ENCODE measurements at places on chromosomes 16 and 17.
A peak's percentile ranks its signal among the peaks of the same experiment; 100 is the strongest.

DNA sequence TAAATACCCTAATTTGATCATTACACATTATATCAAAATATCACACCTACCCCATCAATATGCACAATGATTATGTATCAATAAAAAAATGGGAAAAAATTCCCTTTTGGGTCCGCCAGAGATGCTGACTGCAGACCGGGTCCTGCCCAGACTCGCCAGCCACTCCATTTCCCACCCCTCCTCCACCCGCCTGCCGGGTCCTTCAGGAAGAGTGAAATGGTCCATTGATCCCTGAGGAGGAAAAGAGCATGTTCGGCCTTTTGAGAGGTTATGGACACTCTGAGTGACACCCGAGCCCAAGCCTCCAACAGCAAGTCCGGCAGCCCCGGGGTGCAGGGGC, 123.9 kb upstream of the ZFHX3 start:
- DNase-seq, result no peak

DNA sequence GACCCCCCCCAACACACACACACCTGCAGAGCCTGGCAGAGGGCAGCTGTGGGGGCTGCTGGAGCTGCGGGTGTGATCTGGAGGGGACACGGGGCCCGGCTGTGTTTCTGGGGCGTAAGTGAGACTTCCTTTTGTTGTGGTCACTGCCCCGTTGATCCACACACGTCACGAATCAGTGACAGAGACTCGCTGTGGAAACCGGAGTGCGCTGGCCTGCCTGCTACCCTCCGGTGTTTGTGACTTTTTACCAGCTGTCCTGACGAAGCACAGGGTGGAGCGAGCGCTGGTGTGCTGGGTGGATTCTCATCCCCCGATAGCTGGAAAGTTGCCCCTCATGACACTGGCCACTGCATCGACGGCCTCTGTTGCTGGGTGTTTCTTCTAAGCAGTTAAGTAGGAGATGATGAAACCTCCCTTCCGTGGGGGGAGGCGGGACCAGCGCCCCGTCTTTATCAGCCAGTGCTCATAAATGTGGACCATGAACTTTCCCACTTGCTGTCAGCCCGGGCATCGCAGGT, 2.3 kb downstream of the METRNL start:
- no peak for DNase-seq

- DNase-seq, result peak; percentile 96
Measured at GRCh38 chr17:81927653-81928543, at the start of gene MAFG. MAFG (minus strand) TSS chr17:81927735; CDS start chr17:81923185, 4,550 bp downstream.

- no peak for DNase-seq
Measured at GRCh38 chr17:62134397-62134796, 69.3 kb upstream of the MED13 start.

DNA sequence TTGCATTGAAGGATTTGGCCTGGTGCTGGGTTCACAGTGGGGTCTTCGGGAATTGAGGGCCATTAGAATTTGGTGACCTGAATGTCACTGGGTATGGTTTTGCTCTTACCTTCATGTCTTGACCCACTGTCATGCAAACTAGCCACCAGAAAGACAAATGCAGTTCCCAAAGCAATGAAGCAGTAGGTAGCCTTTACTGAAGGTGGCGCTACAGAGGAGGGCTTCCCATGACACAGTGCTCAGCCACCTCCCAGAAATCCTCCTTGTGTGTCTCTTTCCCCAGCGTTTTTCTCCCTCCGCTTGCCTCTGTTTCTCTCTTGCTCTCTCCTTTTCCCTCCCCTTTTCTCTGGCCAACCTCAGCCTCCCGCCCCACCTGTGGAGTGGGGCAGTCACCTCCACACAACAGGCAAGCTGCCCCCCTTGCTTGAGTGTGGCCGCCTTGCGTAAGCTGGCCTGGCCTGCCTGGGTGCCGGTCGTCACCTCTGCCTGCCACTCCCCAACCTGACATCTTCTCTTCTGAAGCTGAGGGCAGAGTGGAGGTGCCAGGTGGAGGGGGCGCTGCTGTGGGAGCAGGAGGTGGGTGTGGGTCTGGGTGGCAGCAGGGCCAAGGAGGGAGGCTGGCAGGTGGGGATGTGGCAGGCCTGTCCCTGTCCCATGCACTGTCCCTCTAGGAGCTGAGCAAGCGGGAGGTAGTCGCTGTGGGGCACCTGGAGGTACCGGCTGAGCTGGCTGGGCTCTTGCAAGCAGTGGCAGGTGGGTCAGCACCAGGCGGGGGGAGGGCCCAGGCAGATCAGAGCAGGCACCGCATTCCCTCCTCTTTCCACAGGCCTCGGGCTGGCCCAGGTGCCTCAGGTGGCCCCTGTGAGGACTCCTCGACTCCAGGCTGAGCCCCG, 34.7 kb downstream of the MYO15A start:
- DNase-seq, result peak; percentile 87

DNA sequence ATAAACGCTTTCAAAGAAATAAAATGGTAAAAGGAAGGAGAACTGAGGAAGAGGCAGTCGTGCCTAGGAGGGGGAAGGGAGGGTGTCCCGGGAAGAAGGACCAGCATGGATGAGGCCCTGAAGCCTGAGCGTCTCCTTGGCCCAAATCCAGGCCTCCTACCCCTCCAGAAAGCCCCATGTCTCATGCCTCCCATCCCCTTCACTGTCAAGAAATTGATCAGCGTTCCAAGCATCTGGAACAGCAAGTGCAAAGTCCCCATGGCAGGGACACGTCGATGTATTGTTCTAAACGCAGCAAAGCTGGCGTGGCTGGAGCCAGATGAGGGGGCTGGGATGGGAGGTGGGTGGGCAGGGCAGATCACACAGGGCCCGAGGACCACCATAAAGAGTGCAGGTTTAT, 22.6 kb downstream of the SEC14L5 start:
- no peak for DNase-seq

DNA sequence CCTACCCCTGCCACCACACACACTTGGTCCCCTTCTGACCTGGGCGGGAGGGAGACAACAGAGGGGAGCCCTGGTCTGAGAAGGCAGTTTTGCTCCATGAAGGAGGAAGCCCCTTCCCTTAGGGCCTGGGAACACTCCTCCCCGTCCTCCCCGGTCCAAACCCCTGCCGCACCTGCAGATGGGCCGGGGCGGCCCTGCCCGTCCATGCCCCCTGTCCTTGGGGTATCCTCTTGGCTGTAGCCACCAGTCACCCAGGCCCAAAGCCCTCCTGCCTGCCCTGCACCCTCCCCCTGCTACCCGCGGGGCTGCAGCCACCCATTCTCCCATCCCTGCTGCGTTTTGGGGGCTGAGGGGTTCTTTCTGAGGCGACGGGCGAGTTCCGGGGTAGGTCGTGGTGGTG, 33.9 kb downstream of the GSE1 start:
- DNase-seq, result no peak

DNA sequence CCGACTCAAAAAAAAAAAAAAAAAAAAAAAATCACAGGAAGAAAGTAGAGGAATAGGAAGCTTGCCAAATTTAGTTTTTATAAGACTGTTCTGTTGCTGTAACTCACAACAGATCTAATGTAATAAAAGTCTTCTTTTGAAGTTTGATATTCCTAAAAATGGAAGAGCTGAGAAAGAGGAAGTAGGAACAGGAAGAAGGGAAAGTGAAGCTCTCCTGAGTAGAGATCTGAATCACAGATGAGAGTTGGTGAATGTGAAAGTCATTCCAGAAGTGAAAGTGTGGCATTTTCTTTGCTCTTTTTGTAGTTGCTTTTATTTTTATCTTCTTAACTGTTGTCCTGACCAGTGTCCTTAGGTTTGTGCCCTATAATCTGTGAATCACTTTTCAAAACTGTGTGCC, 2.1 kb downstream of the NMT1 start:
- DNase-seq, result no peak

Measured in H9 (cell line).